CD4-positive, alpha-beta memory T cell (primary cell): ENCODE measurements at places on chromosomes 1 and 21. TPM values are rescaled to one million over a fixed set of nuclear protein-coding genes. Genes with fewer than 3 reads are reported as not detected.
A peak's percentile ranks its signal among the peaks of the same experiment; 100 is the strongest.

- H3K36me3 ChIP-seq, result no peaks in the 10 kb centered on the region
- H3K27ac ChIP-seq, result no peak overlapping the region
- no peak overlapping the region for H3K4me3 ChIP-seq
Observed at GRCh38 chr1:78047106-78047505, 1.3 kb downstream of the GIPC2 start.

DNA sequence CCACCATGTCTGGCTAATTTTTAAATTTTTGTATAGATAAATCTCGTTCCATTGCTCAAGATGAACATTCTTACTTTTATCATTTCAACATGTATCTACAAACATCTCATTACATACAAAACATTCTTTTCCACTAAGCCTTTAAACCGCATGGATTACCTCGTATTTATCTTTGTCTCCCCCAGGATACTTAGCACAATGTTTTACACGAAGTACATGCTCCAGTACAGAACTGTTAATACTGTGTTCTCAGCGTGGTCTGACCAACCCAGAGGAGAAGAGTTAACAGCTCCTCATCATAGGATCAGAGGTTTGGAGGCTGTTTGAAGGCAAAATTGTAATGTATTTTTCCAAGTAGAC lies 7.4 kb downstream of the PIK3C2B start:
- no peak overlapping the region for H3K4me3 ChIP-seq
- no peaks in the 10 kb centered on the region for H3K27me3 ChIP-seq
- no peak for DNase-seq

- no peak for DNase-seq
- H3K4me3 ChIP-seq, result peak overlapping the region; percentile 54
- H3K36me3 ChIP-seq, result no peaks in the 10 kb centered on the region
- H3K27ac ChIP-seq, result peak overlapping the region; percentile 45
- peaks cover 75% of the 10 kb centered on the region for H3K4me1 ChIP-seq
Observed at GRCh38 chr1:198523182-198523950, 17.1 kb downstream of the ATP6V1G3 start.

DNA sequence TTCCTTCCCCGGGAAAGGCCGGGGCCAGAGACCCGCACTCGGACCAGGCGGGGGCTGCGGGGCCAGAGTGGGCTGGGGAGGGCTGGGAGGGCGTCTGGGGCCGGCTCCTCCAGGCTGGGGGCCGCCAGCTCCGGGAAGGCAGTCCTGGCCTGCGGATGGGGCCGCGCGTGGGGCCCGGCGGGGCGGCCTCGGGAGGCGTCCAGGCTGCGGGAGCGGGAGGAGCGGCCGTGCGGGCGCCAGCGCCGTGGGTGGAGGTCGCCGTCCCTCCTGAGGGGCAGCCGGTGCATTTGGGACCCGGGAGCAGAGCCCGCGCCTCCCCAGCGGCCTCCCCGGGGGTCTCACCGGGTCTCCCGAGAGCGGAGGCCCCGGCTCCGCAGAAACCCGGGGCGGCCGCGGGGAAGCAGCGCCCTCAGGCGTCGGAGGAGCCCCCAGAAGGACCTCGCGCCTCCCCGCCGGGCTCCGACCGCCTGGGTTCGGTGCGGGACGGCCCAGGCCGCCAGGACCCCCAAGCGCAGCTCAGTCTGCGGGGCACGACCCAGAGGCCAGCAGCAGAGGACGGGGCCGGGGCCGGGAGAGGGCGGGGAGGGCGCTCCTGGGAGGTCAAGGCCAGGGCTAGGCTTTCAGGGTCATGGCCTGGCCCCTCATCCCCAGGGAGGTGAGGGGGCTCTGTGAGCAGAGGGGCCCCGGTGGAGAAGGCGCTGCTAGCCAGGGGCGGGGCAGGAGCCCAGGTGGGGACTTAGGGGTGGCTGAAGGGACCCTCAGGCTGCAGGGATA lies 7.2 kb upstream of the SLX9 start:
- peak overlapping the region; percentile 84 for H3K27ac ChIP-seq
- no peaks in the 10 kb centered on the region for H3K27me3 ChIP-seq
- peak overlapping the region; percentile 57 for H3K4me3 ChIP-seq
- no peaks in the 10 kb centered on the region for H3K36me3 ChIP-seq
- H3K4me1 ChIP-seq, result peaks cover 46% of the 10 kb centered on the region

- H3K27me3 ChIP-seq, result no peaks in the 10 kb centered on the region
- H3K4me1 ChIP-seq, result peaks cover 48% of the 10 kb centered on the region
- H3K36me3 ChIP-seq, result peaks cover 13% of the 10 kb centered on the region
- H3K27ac ChIP-seq, result no peak overlapping the region
- no peak for DNase-seq
- no peak overlapping the region for H3K4me3 ChIP-seq
Observed at GRCh38 chr1:205298191-205298994, 23.2 kb downstream of the NUAK2 start.

- peak within 1 kb of the TSS; percentile 72 for H3K27ac ChIP-seq
- H3K27me3 ChIP-seq, result no peaks in the 10 kb centered on the region
- peak; percentile 89 for DNase-seq
- H3K4me1 ChIP-seq, result peaks cover 23% of the 10 kb centered on the region
- peak within 1 kb of the TSS; percentile 84 for H3K4me3 ChIP-seq
Observed at GRCh38 chr1:42846257-42847110, at the start of gene ZNF691. ZNF691 (plus strand) TSS chr1:42846613; CDS start chr1:42849659, 3,046 bp downstream.

Gene LEFTY2
- polyA plus RNA-seq, result not detected

Gene ADPRS
- polyA plus RNA-seq, result 25.7 TPM
